Fibroblast of skin of right biceps (primary cell): ENCODE measurements at places on chromosomes 2 and 18.

DNA sequence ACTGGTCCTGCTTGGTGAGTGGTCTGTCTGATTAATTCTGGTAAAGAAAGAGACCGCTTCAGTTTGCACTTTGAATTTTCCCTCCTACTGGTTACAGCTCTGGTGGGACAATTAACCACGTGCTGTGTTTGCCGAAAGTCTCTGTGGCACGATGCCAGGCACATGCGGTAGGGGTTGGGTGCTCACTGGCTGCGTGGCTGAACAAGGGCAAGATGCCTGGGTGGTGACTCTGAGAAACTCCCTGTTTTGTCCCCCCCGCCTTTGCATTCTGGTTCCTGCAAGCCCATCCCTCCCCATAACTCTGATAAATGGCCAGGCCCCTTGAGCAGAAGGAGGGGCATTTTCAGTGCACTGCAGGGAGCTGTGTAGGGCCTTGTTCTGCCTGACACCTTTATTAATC, 206.1 kb downstream of the TFCP2L1 start:
- DNase-seq: peak; percentile 64

- no peak for DNase-seq
These were observed 277.6 kb downstream of the ZEB2 start for GRCh38 chr2:144242311-144242710.

- DNase-seq: peak; percentile 13
These were observed 36.0 kb downstream of the TTC27 start for GRCh38 chr2:32663864-32664263.

DNA sequence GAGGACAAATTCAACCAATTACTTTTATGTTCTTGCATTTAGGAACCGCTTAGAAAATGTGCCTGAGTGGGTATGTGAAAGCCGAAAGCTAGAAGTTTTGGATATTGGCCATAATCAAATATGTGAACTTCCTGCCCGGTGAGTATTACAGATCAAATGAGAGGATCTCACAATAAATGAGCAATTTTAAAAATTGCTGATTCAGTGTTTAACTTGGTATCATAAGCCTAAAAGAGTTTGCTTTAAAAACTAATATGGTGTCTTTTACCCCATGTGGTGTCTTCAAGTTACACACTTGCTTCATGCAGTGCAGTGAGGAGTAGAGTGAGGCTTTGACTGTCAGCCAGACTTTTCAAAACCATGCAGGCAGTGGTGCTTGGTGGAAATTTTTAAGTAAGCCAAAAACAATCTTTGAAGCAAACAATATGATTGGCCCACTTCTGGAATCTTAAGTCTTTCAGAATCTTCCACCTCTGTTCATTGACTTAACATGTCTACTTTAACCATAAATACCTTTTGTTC, 199.6 kb downstream of the PHLPP1 start:
- no peak for DNase-seq

- no peak for DNase-seq
These were observed 77.1 kb upstream of the RAPH1 start for GRCh38 chr2:203612246-203612645.

DNA sequence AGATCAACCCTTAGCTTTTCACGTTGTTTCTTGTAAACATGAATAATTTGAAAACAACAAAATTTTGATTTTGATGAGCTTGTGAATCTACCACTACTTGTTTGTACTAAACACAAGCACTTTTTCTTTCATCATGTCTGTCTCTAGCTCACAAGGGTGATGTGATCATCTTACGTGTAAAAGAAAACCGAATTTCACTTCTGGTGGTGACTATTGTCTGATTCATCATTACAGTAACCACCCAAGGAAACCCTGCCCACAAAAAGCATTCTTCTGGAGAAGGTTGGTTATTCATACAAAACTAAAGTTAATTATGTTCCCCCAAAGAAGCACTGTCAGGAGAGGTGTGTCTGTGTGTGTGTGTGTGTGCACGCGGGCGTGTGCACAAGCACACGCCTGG, 285.4 kb downstream of the ZNF516 start:
- peak; percentile 83 for DNase-seq

DNA sequence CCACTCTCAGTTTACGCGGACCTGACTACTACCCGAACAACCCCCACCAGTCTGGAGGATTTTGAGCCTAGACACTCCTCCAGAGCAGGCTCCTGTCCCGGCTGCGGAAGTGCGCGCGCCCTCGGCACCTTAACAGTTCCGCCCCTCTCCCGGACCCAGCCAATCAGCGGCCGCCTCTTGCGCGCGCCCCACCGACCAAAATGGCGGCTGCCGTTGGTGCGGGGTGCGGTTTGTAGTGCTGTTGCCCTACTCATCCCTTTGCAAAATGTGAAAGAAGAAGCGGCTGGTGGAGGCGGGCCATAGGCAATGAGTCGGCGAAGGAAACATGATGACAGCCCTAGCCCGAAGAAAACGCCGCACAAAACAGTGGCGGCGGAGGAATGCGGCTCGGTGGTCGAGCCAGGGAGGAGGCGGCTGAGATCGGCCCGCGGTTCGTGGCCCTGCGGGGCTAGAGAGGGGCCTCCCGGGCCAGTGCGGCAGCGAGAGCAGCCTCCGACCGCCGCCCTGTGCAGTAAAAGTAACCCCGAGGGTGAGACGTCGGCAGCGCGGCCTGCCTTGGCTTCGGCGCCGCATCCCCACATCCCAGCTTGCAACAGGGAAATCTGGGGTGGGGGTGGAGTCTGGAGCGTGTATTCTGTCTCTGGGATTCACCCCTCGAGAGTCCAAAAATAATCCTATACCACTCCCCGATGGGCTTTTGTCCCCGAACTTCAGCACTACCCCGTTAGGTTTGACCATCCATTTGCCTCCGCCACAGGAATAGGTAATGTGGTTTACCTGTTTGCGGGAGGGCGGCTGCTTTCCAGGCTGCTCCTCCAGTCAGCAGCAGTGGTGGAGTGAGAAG, at the start of gene ETAA1:
TSS of gene ETAA1 (plus strand) at position 191 of the 844 bp plus-strand sequence. CDS start at position 307, 116 bp downstream.
- DNase-seq: peak; percentile 93

- DNase-seq: peak; percentile 82
These were observed 42.9 kb downstream of the HDLBP start for GRCh38 chr2:241272303-241273209.

GRCh38 chr2:127676906-127677305, 1.6 kb upstream of the LIMS2 start:
- DNase-seq: no peak

GRCh38 chr18:54776282-54776977, 51.8 kb upstream of the RAB27B start:
- DNase-seq: peak; percentile 99

GRCh38 chr2:85950743-85951142, 62.0 kb upstream of the ST3GAL5 start:
- DNase-seq: no peak

- peak; percentile 49 for DNase-seq
These were observed 382.1 kb downstream of the ZEB2 start for GRCh38 chr2:144137705-144138428.
